Caki2 (cell line): ENCODE measurements at places on chromosomes 13 and 19. TPM values are rescaled to one million over a fixed set of nuclear protein-coding genes. Genes with fewer than 3 reads are reported as not detected.

DNA sequence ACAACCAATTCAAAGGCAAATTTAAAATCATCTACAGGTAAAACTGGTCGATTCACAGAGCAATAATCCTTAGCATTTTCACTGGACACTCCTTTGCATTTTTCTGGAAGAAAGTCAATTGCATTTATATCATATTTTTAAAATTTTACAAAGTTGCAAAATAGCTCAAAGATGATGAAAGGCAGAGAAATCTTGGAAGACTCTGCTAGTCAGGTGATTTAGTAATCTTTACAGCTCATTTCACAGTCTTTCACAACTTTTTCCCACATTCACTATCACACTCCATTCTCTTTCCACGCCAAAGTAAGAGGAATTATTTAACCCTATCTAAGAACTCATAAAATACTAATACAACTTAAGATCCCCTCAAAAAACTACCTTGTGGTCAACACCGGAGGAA is 1063.8 kb downstream of the EFNB2 start:
- no peak for DNase-seq

Gene TEX30
- total RNA-seq = 29.5 and 34.7 TPM in 2 replicates

Gene ZNF675
- 4.3 and 8.7 TPM in 2 replicates for total RNA-seq

Gene ATP4A
- not detected in 2 replicates for total RNA-seq

GRCh38 chr19:38977445-38978325 is 2.1 kb upstream of the FBXO17 start:
- DNase-seq = no peak

Gene HMG20B
- total RNA-seq = 142 and 164 TPM in 2 replicates

DNA sequence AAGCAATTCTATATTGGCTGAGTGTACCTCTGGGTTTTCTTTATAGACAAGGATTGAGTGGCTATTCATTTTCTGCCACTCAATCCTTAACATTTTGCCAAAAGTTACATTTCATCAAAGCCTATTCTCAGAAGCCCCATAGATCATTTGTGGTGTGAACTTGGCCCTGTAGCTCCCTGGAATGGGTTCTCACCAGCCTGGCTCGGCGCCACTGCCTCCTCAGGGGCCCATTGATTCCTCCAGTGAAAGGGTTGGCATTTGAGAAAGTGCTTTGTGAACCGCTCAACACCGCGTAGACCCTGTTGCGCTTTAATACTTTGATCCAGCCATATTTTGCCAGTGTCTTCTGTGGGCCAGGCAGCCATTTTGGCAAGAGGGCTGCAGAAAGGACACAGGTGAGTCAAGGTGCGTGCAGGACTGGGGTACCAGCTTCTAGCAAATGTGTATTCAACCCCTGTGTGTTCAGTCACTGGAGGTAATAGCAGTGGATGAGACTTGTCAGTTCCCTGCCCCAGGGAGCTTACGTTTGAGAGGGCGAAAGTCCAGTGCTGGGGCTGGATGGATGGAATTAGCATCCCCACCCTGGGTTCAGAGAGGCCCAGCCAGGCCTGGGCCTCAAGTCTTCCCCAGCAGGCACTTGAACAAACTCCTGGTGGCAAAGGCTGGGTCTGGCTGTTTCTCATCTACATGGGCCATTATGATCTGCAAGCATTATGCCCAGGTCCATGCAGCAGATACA is 3.8 kb downstream of the RAB8A start:
- no peak for DNase-seq

GRCh38 chr19:49904136-49904535 is 7.4 kb upstream of the IL4I1 start:
- no peak for DNase-seq

Gene C19orf67
- not detected in 2 replicates for total RNA-seq

Gene ZNF814
- 0.38 and 3.6 TPM in 2 replicates for total RNA-seq

Gene ACP5
- 6.1 and 11.8 TPM in 2 replicates for total RNA-seq

- DNase-seq = peak; percentile 76
Observed at GRCh38 chr19:46984077-46985010, 35.3 kb upstream of the NPAS1 start.

Gene NEK5
- total RNA-seq = 0.07 TPM in 1 of 2 replicates, not detected in the other

GRCh38 chr19:57473646-57474045 is 3.7 kb downstream of the ZNF772 start:
- DNase-seq = no peak

- DNase-seq = no peak
Observed at GRCh38 chr13:65314008-65314407, 1916.1 kb downstream of the PCDH9 start.

DNA sequence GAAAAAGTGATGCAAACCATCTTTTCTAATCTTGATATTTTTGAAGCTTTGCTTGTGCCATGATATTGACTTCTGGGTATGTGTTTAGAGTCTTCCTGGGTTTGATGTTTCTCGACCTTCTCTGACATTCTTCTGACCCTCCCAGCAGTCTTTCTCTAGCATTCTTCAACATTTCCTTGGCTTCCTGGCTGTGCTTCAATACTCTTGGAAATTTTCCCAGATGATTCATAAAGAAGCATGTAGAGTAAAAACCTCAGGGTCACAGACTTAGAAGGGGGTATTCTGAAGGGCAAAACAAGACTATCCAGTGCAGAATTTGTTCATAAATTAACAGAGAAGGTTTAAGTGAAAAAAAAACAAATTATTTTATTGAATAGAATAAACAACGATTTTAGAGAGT is 946.3 kb upstream of the PCDH9 start:
- DNase-seq = peak; percentile 62

Gene GEMIN7
- 79.7 and 108 TPM in 2 replicates for total RNA-seq

Gene CRTC1
- 1.6 and 4.5 TPM in 2 replicates for total RNA-seq

DNA sequence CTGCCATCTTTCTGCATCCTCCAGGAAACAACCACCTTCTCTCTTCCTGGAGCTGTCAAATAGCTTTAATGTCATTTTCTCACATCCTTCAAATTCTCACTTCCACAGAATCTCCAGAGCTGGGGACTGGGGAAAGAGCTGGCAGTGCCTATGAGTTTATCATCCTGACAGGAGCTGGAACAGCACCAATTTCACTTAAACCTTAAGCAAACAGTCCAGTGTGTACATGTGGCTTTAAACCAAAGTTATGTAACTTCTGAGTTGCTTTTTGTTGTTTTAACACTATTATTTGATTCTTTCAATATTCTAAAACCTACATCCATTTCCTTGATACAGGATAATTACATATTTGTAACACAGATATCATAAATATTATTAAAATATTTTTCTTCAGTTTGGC is 331.5 kb upstream of the ARGLU1 start:
- no peak for DNase-seq

DNA sequence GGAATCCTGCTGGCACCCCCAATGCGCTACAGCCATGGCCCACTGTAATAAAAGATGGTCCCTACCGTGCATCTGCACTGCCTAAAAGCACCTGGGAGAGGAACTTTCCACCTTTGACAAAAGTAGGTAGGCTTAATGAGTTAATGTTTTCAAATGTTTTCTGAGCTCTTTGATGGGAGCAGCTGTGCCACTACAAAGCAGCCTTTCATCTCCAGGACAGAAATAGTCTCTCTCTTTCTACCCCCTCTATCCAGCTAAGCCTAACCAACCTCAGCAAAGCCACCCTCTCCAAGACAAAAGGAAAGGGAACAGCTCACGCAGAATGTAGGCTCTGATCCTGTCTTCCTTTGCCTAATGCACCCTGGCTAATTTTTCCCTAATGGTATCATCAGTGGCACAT is 560.2 kb downstream of the UQCRFS1 start:
- no peak for DNase-seq

- DNase-seq = no peak
Observed at GRCh38 chr19:277581-278165, 13.5 kb downstream of the PLPP2 start.

DNA sequence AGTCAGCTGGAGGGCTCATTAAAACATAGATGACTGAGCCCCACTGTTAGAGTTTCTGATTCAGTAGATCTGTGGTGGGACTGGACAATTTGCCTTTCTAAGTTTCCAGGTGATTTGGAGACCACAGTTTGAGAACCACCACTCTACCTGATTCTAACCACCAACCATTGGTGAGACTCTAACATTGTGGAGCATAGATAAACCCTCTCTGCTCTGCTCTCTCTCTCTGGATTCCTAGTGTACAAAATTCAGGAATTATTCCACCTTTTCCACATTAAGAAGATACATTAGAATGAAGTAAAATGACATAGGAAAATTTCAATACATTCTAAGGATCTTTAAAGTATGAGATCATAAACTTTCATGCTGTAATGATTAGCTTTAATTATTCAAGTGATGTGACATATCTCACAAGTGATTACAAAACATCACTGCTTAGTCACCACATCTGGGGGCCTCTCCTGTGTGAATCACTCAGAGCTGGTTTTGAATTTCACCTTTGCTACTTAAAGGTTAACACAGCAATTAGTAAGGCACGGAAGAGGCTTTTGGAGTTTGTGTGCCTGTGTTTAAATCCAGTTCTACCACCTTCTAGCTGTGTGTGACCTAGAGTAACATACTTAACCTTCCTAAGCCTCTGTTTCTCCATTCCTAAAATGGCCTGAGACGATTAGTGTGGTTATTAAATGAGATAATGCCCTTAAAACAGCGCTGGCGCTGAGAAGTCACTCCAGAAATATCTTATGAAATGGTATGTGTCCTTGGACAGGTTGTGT is 78.5 kb upstream of the NBEA start:
- peak; percentile 76 for DNase-seq

- DNase-seq = peak; percentile 57
Observed at GRCh38 chr13:99435998-99436397, 65.3 kb upstream of the TM9SF2 start.

- DNase-seq = no peak
Observed at GRCh38 chr19:10835089-10835753, 791 bp downstream of the TMED1 start.

DNA sequence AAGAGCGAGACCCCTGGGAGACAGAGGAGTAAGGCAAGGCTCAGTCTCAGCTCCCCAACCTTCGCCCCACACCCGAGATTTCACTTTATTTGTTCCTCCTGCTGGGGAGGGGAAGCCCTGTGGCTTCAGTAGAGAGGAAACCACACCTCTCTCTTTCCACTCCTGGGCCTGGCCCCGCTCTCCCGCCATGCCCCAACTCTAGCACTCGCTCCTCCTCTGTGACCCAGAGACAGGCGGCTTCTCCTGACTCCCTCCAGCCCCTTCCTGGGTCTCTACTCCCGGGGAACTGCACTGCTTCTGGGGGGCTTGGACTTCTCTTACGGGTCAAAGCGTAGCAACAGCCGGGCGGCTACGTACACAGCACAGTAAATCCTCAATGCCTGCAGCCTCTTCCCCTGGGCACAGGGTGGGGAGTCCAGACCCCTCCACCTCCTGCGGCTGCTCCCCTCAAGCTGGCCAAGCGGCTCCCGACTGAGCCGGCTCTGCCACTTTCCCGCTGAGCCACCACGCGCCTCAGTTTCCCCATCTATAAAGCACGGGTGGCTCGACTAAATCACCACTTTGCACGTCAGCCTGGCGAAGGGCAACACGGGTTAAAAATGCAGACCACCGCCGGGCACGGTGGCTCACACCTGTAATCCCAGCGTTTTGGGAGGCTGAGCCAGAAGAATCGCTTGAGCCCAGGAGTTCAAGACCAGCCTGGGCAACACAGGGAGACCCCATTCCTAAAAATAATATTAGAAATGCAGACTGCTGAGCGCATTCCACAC is 1.4 kb downstream of the RNF126 start:
- no peak for DNase-seq

- no peak for DNase-seq
Observed at GRCh38 chr13:94369972-94370436, 109.5 kb downstream of the DCT start.

DNA sequence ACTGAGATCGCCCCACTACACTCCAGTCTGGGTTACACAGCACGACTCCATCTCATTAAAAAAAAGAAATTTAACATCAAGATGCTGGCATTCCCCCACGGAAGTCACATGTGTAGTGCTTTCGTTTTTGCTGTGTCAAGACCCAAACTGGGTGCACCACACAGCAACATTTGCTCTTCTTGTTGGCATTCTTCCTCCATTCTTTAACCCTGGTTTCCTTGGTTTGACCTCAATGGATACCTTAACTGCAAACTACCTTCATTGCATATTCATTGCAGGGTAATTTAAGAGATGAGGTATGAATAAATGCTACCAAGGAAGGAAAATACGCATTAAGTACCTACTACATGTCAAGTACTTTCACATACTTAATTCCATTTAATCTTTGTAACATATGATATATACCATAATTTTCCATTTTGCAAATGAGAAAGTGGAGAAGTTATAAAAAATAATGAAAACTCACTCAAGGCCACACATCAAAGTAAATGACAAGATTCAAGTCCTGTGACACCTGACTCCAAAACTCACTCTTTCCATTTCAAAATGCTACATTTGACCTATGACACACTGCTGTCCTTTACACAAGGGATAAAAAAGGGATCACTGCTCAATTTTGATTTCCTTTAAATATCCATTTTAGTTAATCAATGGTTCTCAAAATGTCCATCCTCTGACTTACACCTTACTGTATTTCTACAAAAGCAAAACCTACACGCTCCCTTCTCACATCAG is 59.2 kb downstream of the STK24 start:
- no peak for DNase-seq
